ENCODE measurements at places on chromosomes 1 and 21.

GRCh38 chr1:30929135-30929889, 20.8 kb upstream of the SDC3 start:
- DNase-seq = no peak

DNA sequence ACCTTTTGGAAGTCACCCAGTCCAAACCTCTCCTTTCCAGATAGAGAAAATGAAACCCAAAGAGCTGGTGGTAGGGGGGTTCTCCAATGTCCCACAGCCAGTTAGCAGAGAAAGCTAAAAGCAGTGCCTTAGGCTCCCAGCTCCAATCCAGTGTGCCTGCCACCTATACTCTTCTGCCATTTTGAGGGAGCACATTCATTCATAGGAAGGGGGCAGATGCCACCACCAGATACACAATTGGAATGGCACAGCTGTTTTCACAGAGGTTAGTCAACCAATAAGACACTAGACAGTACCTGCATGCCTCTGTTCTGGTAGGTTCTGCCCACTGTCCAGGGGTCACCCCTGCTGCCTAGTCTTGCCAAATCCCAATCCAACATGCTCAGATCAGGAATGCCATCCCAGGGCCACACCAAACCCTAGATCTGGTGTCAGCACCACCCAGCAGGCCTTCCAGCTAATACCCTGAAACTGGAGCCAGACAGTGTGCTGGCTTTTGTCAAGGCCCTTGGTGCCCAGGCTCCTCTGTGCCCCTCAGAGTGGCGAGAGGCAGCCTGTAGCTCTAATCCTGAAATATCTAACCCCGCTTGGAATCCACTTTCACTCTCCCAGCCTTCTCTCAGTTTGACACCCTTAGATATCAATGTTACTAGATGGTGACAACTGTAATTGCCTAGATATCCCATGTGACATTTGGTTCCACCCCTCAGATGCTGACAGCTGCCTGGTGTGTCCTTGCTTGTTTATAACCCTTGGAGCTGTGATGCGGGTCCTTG, 178.6 kb downstream of the TGFBR3 start:
- no peak for DNase-seq

DNA sequence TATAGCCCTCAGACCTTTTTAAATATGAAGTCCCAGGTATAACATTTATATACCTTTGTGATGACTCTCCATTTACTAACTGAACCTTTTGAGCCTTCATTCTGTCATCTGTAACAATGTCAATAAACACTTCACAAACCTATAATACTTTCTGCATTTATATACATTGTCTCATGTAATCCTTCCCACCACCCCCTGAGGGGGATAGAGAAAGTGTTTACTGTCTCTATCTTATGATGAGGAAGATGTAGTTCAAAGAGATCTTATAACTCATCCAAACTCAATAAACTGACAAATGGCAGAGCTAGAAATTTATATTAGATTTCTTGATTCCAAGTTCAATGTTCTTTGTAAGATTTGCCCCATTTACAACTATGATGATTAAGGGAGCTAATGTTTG, 48.3 kb upstream of the CR2 start:
- no peak for DNase-seq

- DNase-seq = no peak
Measured at GRCh38 chr1:239886266-239886665, 205.4 kb upstream of the FMN2 start.

DNA sequence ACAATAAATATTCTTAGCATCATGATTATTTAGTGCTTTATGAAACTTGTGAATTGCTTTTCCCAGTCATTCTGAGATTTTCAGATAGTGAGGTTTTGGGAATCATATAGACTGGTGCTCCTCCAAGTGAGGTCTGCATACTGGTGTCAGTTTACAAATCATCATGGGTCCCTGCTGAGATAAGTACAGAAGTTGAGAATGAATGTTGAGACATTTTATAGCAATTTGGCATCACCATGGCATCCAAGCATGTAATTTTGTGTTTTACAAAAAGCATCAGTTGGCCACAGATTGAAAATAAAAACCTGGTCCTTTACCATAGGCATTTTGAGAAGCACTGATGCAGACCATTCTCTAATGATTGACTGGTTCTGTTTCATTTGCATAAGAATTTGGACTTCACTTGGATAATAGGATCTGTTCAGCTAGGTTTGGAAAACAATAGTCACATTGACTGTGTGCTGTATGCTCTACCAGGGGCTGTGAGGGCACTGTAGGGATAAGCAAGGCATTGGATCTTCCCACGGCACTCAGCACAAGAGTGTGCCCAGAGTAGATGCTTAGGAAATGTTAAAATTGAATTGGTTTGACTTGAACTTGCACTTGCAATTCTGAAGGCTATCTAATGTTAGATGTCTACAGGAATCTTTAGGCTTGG, 79.0 kb upstream of the JUN start:
- no peak for DNase-seq

- peak; percentile 98 for DNase-seq
Measured at GRCh38 chr1:212470059-212470458, 37.3 kb downstream of the NENF start.

DNA sequence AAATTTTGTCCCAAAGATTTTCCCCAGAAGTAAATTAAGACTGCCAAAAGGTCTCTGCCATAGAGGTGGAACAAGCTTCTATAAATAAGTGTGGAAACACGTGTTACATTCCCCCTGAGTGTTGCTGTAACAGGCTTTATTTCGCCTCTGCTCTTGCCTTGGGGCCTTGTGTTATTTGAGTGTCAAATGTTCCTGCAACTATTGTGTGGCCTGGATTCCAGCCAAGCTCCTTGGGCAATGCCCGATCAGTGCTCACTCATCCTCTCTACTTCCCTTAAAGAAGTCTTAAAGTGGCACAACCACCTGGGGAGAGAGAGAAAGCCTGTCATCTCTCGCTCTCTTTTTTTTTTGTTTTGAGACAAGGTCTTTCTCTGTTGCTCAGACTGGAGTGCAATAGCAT, 156.7 kb downstream of the NR5A2 start:
- peak; percentile 70 for DNase-seq

DNA sequence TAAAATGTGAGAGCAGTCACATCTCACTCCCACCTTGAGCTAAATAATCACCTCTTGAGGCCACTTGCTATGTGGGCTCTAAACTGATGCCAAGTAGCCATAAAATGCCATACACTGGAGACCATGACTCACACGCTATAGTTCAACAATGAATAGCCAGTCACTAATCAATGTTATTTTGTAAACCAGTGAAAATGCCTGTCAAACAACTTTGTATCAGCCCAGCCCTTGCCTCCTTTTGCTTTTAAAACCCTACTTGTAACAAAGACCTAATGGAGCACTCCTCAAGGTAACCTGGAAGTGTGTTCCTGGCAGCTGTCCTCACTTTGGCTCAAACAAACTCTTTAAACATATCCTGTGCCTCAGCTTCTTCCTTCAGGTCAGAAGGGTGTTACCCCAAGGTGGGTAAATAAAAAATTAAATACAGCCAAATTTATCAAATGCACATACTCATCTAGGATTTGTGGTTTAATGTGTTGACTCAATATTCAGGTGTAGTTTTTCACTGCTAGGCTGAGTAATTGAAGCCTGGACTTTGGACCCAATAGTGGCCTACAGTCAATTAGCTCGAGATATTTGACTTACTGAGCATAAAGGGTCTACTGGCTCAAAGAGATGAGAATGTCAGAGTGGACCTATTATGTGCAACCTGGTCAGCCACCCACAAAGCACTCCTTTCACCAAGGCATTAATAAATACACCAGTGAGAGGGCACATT, 154.3 kb downstream of the COQ8A start:
- no peak for DNase-seq

- DNase-seq = no peak
Measured at GRCh38 chr1:215276582-215276981, 194.0 kb downstream of the KCNK2 start.

GRCh38 chr1:28888915-28889314, 25.5 kb upstream of the EPB41 start:
- no peak for DNase-seq

GRCh38 chr1:230853731-230854130, 14.6 kb downstream of the C1orf198 start:
- no peak for DNase-seq

GRCh38 chr1:14781811-14782210, 183.3 kb downstream of the KAZN start:
- no peak for DNase-seq

- DNase-seq = no peak
Measured at GRCh38 chr1:98783821-98784220, 122.3 kb downstream of the SNX7 start.

DNA sequence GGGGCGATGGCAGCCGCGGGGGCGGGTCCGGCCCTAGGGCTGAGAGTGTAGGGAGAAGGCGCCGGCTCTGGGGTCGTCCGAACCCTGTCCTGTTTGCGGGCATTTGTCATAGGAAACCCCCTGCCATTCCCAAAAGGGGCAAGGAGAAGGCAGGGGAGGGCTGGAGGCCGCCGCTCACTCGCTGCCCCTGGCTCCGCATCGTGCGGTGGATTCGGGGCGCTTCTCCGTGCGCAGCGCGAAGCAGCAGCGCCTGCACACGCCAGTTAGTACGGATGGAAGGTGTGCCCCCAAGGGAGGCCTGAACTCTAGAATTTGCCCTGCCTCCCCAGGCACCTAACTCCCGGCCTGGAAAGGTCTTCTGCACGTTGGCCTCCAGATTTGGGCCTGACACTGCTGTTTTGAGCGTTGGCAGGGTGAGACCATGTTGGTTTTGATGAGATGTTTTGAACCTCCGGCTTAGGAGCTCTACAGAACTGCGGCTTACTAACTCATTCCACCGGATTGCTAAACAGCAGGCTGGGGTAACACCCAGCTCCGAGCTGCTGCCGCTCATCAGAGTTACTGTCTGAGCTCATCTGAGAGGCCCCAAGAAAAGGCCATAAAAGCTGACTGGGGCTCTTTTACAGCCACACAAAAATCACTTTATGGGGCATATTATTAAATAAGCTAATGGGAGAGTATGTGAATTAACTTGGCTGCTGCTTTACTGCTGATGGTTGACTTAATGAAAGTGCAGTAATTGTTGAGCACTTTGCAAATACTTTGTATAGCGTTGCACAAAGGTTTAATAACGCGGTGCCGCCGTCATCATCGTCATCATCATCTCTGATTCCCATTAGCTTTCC, 987 bp downstream of the GPR137B start:
- peak; percentile 48 for DNase-seq

GRCh38 chr1:218069180-218069579, 215.9 kb upstream of the RRP15 start:
- DNase-seq = no peak

DNA sequence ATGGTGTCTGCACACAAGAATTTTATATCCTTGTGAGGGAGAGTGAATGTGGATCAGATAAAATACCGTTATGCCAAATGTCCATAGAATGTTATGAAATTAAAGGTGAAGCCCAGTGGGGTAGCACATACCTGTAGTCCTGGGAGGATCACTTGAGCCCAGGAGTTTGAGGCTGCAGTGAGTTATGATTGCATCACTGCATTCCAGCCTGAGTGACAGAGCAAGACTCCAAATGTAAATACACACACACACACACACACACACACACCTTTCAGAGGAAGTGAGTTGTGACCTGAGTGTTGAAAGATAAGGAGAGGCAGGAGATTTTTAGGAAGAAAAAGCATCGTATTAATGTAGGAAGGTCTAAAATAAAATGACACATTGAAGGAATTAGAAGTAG, 28.1 kb upstream of the ZYG11A start:
- DNase-seq = no peak

DNA sequence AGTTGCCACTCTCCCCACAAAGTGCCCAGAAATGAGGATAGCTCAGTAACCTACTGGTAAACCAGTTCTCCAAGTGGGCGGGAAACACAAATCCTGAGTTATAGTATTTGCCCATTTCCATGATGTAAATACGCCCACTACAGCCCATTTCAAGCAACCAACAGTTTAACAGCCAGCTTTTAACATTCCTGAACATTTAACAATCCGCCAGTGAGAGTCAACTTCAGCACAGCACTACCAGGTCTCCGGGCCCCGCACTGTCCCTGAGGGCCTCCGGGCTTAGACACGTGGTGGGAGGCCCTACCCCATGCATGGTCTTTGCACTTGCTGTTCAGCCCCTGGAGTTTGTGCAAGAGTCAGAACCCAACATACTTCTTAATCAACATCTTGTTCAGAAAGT, 132.0 kb upstream of the CTTNBP2NL start:
- no peak for DNase-seq

DNA sequence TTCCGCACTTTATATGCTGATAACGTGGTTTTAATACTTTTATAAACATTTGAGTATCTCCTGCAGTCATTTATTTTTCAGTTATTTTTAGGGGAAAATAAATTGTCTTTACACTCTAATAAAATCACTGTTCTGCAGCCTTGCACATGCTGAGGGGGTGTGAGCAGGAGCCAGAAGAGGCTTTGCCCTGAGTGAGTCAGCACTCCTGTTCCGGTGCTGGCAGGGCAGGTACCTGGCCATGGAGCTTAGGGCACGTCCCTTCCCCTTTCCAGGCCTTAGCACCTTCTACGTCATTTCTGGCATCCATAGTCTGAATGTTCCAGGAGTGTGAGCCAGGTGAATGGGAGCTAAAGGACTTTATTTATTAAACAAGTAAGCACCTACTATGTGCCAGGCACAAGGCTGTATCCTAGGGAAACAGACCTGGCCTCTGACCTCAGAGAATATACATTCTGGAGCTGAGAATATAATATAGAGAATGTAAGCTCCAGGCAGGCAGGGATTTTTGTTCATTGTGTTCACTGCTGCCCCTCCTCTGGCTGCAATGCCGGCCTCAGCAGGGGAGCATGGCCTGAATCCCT, 402.9 kb downstream of the PTPRU start:
- DNase-seq = no peak

DNA sequence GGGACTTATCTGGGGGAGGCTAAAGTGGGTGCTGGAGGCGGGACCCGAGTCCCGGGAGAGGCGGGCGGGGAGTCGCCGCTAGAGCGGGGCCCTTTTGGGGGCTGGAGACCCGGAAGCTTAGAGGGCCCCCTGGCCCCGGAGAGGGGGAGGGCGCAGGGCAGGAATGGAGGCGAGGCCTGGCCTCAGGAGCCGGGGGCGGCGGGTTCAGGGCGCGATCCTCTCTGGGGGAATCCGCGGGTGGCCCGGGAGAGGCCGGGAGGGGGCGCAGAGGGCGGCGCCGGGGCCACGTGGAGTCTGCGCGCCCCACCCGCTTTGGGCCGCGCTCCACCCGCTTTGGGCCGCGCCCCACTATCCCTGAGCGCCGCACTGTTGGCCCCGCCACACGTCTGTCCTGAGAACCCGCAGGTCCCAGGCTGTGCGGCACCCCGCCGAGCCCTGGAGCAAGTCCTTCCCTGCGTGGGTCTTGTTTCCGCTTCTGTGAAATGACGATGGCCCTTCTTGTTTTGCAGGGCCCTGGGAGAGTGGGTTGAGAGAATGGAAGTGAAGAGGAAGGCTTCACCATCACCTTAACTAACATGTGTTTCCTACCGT, 84.4 kb downstream of the NKAIN1 start:
- DNase-seq = peak; percentile 54

All from astrocyte of the spinal cord (primary cell).